ENCODE measurements at places on chromosomes 2 and 18. TPM values are rescaled to one million over a fixed set of nuclear protein-coding genes. Genes with fewer than 3 reads are reported as not detected.

DNA sequence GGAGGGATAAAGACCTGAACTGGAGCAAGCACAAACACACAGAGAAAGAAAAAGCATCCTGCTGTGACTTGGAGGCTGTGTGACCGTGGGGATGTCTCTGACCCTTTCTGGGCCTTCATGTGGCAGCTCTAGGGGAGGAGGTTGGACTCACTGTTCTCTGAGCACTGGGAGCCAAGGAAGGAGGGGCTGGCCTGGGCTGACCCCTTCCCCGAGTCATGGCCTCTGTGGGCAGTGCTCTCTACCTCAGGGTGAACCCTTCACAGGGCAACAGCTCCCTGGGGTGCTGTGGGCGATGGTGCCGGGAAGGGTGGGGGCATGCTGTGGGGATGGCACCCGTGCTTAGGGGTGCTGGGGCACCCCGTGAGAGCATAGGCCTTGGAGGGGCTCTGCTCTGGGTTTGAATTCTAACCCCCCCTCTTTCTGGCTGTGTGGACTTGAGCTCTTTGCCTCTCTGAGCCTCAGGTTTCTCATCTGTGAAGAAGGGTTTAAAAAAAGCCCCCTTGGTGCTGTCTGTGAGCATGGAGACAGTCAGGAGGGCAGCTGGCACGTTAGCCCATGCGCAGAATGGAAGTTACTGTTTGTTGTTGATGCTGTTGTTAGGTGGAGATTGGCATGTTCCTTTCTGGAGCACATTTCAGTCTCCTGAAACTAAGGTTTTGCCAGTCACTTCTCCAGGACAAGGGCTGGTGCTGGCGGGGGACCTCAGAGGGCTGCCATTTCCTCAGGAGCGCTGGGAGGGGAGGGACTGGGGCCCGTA lies 700 bp downstream of the TOGARAM2 start:
- H3K27ac ChIP-seq = no peak overlapping the region
- DNase-seq = no peak
- no peaks in the 10 kb centered on the region for H3K36me3 ChIP-seq
- H3K27me3 ChIP-seq = no peaks in the 10 kb centered on the region

Gene PROC
- not detected for total RNA-seq

- DNase-seq = no peak
- no peak overlapping the region for H3K4me3 ChIP-seq
- no peak overlapping the region for H3K27ac ChIP-seq
These were observed 82.8 kb upstream of the CDCA7 start for GRCh38 chr2:173271825-173272224.

DNA sequence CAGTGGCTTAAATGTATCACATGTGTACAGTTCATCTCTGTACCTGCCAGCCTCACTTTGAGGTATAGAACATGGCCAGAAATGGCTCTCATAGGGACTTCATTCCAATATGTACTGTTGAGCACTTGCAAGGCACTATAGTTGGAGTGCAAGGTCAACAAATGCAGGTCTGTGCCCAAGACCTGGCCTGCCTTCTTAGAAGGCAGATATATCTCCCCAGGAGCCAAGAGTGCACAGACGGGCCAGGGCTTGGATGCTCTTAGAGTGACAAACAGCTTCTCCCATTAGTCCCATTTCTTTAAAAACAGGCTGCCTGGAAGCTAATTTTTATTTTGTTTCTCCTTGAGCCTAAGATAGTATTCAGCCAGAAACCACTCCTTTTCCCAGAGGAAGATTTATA lies 7.3 kb downstream of the TEX261 start:
- H3K4me3 ChIP-seq = no peak overlapping the region
- DNase-seq = peak; percentile 25
- peaks cover 16% of the 10 kb centered on the region for H3K4me1 ChIP-seq
- H3K27me3 ChIP-seq = no peaks in the 10 kb centered on the region
- peaks cover 17% of the 10 kb centered on the region for H3K36me3 ChIP-seq

DNA sequence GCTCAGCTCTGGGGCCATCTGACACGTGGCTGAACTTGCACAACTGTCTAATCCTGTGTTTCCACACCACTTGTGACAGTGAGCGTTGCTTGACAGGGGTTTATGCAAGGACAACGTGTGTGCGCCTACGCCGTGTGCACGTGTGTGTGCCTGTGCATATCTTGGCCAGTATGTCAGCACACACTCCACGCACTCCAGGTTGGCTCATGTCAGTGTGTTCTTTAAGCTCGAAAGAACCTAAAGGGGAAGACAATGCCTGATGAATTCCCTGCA lies 85.6 kb upstream of the SALL3 start:
- DNase-seq = peak; percentile 18
- H3K27ac ChIP-seq = no peak overlapping the region
- H3K27me3 ChIP-seq = no peaks in the 10 kb centered on the region
- no peaks in the 10 kb centered on the region for H3K4me1 ChIP-seq

Gene AAK1
- 99.5 TPM for total RNA-seq

Gene ABCG8
- total RNA-seq = not detected

DNA sequence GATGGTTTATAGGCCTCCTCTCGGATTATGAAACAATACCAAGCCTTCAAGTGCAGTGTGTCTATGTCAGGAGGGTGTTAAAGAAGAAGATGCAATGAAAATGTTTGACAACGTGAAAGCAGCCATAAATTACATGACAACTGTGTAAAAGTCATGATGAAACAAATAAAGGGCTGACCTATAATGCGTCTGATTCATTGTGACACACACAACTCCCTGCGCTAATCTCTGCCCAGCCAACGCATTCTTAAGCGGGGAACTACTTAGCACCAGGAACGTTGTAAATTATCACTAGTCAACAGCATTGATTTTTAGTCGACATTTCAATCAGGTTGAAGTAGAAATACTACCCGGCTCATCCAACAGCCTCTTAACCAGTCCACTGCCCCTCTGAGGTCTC lies 26.8 kb downstream of the BCL11A start:
- H3K4me3 ChIP-seq = no peak overlapping the region
- no peak for DNase-seq
- no peaks in the 10 kb centered on the region for H3K4me1 ChIP-seq
- H3K36me3 ChIP-seq = no peaks in the 10 kb centered on the region

DNA sequence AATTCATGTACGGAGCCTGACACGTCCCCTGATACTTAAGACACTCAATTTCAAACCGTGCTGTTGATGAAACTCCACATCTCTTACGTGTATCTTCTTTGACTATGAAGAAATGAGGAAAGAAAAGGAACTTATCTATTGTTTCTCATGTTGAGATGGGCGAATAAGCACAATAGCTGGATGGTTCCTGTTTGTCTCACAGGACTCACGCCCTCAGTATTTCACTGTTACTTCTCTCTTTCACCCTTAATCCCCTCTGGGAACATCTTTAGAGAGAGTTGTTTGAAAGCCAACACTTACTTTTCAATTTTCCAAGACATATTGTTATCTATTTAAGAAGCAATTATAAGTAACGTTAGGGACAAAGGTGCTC lies 99.8 kb downstream of the COPS8 start:
- no peak overlapping the region for H3K27ac ChIP-seq
- no peaks in the 10 kb centered on the region for H3K4me1 ChIP-seq
- peaks cover 37% of the 10 kb centered on the region for H3K27me3 ChIP-seq

Gene SRD5A2
- total RNA-seq = not detected

- no peak overlapping the region for H3K27ac ChIP-seq
- H3K4me1 ChIP-seq = no peaks in the 10 kb centered on the region
- no peaks in the 10 kb centered on the region for H3K27me3 ChIP-seq
These were observed 125.4 kb downstream of the CSRNP3 start for GRCh38 chr2:165594935-165595255.

Gene ATP5F1A
- total RNA-seq = 341 TPM

DNA sequence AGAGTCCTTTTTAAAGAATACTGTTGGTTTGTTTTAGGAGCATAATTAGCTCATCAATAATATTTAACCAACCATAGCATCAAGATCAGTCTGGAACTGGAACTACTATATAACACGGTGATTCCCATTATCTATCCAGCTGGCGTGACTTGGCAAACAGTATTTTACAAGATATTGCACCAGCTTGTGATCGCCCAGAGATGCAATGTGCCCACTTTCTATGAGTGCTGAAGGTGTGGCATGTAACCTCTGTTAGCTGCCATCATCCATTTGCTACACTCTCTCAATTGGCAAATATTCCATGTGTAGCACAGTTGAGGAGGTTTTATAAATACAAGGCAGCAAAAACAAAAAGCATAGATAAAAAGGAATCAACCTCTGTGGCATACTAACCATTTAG lies 64.9 kb downstream of the FIGN start:
- H3K27me3 ChIP-seq = no peaks in the 10 kb centered on the region
- H3K36me3 ChIP-seq = no peaks in the 10 kb centered on the region
- DNase-seq = no peak
- H3K27ac ChIP-seq = no peak overlapping the region
- no peaks in the 10 kb centered on the region for H3K4me1 ChIP-seq

- H3K27me3 ChIP-seq = no peaks in the 10 kb centered on the region
- H3K36me3 ChIP-seq = no peaks in the 10 kb centered on the region
- H3K4me3 ChIP-seq = no peak overlapping the region
These were observed 233.2 kb downstream of the CNTNAP5 start for GRCh38 chr2:124258140-124258880.

GRCh38 chr2:52572469-52572894 lies 1195.1 kb upstream of the CHAC2 start:
- H3K27me3 ChIP-seq = no peaks in the 10 kb centered on the region
- no peaks in the 10 kb centered on the region for H3K36me3 ChIP-seq
- no peak overlapping the region for H3K27ac ChIP-seq
- no peak for DNase-seq

Gene CDH7
- not detected for total RNA-seq

DNA sequence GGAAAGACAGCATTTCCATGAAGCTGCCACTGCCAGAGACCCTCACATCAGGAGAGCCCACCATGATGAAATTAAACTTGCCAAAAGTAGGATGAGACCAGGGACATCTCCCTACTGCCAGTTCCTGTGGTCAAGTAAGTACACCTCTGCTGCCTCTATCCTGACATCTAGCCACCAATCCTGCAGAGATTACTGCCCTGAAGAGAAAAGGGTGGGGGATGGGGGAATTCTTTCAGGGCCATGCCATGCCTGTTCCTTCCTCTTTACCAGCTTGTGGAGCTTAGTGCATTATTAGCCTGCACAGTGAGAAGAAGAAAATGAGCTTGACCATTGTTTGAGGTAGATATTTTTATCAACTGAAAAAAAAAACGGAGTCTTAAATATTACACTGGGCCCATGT lies 397.2 kb upstream of the CDH2 start:
- H3K27ac ChIP-seq = no peak overlapping the region
- no peaks in the 10 kb centered on the region for H3K4me1 ChIP-seq
- no peaks in the 10 kb centered on the region for H3K27me3 ChIP-seq
- no peak overlapping the region for H3K4me3 ChIP-seq
- no peak for DNase-seq
- no peaks in the 10 kb centered on the region for H3K36me3 ChIP-seq

- H3K36me3 ChIP-seq = peaks cover 2% of the 10 kb centered on the region
- no peak overlapping the region for H3K27ac ChIP-seq
- no peak for DNase-seq
- peaks cover 4% of the 10 kb centered on the region for H3K4me1 ChIP-seq
- H3K27me3 ChIP-seq = peaks cover 51% of the 10 kb centered on the region
- H3K4me3 ChIP-seq = no peak overlapping the region
These were observed 11.1 kb downstream of the ONECUT2 start for GRCh38 chr18:57446322-57446721.

Gene CRACDL
- 0.18 TPM for total RNA-seq

Gene LOXHD1
- total RNA-seq = 0.26 TPM

Gene CIDEA
- total RNA-seq = not detected

DNA sequence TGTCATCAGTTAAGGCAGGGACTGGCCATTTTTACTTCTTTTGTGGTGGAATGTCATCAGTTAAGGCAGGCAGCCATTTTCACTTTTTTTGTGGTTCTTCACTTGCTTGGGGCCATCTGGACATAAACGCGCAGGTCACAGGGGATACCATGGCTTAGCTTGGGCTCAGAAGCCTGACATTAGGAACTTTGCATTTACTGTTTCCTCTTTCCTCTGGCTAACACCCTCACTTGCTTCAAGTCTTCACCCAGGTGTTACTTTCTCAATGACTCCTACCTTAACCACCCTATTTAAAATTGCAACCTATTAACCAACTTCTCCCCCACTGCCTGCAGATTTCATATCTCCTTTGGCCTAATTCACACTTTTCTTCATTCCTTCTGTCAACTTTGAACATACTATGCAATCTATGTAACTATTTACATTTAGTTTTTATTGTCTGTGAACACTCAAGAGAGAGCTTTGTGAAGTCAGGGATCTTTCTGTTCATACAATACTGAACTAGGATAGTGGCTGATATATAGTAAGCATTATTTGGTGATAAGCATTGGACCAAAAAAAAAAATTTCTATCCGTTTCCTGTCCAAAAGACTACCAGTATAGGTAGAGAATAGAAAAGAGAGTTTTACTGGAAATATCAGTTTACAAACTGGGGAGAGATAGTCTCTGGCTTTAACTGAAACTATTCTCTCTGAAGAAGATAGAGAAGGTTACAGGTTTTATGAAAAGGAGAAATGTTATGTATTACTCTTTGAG lies 600.1 kb upstream of the ZNF804A start:
- H3K27ac ChIP-seq = no peak overlapping the region
- no peak overlapping the region for H3K4me3 ChIP-seq
- H3K27me3 ChIP-seq = no peaks in the 10 kb centered on the region
- no peaks in the 10 kb centered on the region for H3K4me1 ChIP-seq

All from activated CD8-positive, alpha-beta memory T cell treated with anti-CD3 and anti-CD28 coated beads, Interleukin-2, amount 10 ng/mL, durations not matched to agents 7 days and 5 days (primary cell).